ENCODE measurements at places on chromosomes 16 and 17.

- no peak for DNase-seq
Measured at GRCh38 chr17:76893623-76894334, 25.6 kb downstream of the MGAT5B start.

DNA sequence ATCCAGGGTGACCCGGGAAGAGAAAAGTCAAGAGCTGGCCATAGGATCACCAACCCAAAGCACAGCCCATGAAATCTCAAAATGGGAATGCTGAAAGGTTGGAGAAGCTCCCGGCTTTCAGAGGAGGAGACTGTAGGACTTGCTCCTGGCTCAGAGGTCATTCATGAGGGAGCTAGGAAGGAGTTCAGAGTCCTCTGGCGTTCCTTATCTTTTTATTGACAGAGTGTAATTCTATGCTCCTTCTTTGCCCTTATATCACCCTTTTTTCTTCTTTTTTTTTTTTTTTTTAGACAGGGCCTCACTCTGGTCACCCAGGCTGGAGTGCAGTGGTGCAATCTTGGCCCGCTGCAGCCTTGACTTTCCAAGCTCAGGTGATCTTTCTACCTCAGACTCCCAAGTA is 27.3 kb upstream of the CNOT1 start:
- no peak for DNase-seq

- peak; percentile 94 for DNase-seq
Measured at GRCh38 chr16:57194512-57194911, 8.4 kb downstream of the RSPRY1 start.

DNA sequence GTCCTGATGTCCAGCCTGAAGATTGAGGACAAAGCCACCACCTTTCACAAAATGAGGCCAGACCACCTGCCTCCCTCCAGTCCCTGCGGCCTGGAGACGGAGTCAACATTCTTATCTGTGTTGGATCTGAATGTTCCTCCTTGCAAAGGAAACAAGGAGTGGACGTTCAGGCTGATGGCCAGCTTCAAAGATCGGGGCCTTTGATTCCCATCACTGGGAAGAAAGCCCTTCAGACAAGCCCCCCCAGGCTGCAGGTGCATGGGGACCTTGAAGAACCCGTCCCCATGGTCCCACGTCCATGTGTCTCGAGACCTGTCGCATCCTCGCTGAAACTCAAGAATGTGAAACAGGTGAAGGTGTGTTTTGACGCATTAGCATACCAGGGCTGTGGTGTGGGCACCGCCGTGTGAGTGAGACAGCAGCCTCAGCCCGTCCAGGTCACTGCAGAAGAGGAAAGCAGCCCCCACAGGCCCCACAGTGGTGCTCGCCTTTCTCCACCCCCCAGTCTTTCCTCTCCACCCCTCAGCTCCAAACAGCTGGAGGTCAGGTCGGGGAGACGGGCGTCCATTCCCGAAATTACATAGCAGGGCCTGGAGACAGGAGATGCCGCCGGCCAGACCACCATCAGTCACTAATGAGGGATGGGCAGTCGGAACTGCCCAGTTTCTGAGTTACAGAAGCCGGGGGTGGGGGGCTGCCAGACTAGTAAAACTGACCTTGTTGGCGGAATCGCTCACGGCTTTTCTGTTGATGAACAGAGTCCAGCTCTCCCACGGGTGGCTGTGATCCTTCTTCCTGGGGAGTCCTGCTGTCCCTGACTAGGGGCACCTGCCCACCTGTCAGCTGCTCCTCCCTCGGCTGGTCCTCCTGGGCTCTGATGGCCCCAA is 877 bp upstream of the CSNK1D start:
- no peak for DNase-seq

GRCh38 chr16:4019371-4019791 is 96.9 kb downstream of the ADCY9 start:
- DNase-seq, result no peak

GRCh38 chr17:27543958-27544349 is 87.0 kb upstream of the LGALS9 start:
- no peak for DNase-seq

DNA sequence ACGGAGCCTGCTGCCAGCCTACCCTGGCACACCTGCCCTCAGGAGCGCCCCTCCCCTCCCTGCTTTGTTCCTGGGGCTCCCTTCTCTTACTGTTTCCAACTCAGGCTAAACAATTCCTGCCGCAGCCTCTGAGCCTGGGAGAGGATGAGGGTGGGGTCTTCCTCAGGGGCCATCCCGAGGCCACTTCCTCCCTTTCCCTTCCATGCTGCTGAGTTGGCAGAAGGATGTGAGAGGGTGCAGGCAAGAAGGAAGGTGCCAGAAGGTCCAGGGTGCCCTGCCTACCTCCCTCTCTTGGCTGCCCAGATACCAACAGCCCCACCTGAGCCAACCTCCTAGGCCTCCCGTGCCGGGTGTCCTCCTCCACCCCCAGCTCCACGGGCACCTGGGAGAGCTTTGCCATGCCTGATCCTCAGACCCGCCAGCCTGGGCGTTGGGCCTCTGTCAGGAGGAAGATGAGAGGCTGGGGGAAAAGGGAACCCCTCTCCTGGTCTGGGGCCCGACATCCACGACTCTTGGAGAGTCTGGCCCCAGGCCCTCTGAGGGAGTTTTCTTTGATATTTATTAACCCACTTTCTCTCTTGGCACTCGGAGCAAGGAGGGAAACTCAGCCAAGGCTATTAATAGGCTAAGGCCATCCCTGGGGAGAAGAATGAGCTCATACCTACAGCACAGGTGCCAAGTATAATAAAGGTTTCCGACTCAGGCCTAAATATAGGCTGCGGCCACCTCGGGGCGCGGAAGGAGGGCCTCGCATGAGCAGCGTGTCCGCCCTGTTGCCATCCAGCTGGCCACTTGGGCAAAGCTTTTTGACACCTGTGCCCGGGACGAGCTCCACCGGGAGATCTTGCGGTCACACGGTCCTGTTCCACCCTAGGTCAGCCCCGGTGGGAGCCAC is 232.0 kb downstream of the ENGASE start:
- peak; percentile 64 for DNase-seq

DNA sequence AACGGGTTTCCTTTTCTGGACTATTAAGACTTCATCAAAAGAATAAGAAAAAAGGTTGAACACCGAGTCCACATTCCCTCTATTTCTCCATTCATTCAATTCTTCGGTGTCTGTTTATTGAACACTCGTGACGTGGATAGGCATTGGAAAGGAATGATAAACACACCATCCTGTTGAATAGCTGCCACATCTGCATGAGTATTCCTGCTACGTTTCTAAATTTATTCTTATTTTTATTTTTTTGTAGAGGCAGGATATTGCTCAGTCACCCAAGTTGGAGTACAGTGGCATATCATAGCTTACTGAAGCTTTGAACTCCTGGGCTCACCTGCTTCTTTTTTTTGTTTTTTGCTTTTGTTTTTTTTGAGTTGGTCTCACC is 80.8 kb upstream of the CIBAR2 start:
- no peak for DNase-seq

GRCh38 chr16:27568077-27568476 is 18.1 kb downstream of the KATNIP start:
- DNase-seq, result no peak

DNA sequence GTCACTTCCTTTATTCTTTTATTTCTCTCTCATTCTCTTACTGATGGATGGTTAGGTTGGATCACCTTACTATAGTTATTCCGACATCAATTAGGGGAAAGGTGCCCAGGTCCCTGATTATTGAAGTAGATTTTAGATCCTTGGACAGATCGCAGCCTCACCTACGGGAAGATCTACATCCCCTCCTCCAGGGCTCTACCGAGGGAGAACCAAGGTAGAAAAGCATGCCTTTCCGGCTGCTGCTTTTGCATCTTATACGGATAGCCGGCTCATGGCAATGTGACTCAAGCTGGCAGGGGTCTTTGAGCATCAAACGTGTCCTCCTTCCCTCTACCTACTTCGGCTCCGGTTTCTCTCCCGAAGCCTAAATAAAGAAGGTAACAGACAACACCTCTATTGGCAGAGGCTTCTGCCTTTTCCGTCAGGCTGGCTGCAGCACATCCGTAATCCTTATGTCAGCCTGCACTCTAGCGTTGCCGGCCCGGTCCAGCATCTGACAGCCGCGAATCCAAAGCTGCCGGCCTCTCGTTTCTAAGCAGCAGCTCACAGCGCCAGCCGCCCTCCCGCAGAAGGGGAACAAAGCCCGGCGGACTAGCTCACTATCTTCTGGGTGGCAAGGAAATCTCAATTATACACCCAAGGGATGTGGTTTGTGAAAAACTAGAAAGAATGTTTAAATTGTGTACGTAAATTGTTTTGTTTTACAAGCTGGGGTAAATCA is 46.9 kb downstream of the IRX6 start:
- peak; percentile 25 for DNase-seq

DNA sequence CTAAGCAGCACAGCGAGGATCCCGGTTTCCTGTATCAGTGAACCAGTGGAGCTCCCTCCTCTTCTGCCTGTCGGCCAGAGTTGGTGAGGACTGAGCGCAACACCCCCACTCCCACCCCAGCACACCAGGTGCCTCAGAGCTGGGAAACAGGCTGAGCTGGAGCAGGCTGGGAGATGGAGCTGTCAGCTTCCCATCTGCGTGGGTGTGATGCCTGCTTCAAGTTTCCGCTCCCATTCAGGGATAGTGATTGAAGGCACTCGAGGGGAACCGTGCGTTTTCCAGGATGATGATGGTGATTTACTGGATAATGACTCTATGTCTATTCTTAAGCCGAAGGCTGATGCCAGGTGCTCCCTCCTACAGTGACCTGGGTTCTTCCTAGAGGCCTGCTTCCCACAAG is 144.5 kb downstream of the TMEM132E start:
- DNase-seq, result no peak

DNA sequence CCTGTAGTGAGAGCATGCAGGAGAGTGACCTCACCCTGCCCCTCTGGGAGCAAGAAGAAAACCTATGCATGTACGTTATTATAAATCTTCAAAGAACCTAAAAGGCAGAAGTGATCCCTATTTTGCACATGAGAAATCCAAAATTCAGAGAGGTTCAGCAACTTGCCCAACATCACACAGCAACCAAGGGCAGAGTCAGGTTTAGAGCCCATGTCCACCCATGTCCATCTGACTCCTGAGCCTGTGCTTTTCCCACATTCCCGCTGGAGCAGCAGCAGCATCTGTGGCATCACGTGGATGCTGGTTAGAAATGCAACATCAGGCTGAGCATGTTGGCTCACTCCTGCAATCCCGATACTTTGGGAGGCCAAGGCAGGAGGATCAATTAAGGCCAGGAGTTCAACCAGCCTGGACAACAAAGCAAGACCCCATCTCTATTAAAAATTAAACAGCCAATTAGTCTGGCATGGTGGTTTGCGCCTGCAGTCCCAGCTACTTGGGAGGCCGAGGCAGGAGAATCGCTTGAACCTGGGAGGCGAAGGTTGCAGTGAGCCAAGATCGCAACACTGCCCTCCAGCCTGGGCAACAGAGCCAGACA is 26.3 kb downstream of the METTL22 start:
- DNase-seq, result no peak

- no peak for DNase-seq
Measured at GRCh38 chr17:2060681-2061440, 6.0 kb downstream of the HIC1 start.

DNA sequence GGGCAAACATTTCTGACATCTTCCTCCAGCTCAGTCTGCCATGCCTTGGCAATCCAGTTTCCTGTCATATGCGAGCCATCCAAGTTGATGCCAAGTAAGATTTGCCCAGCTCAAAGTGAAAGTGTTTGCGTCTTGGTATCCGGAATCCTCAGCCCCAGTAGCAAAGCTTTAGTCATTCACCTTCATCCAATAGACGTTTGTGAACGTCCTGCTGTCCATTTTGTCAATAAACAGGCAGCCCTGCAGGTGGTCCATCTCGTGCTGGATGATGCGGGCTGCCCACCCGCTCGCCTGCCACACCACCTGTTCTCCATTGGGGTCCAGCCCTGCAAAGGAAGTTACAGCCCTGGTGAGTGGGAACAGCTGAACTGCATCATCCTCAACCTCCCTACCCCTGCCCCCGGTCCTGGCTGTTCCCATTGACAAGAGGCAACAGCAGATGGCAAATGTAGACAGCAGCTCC is 1.5 kb downstream of the PDF start:
- no peak for DNase-seq

DNA sequence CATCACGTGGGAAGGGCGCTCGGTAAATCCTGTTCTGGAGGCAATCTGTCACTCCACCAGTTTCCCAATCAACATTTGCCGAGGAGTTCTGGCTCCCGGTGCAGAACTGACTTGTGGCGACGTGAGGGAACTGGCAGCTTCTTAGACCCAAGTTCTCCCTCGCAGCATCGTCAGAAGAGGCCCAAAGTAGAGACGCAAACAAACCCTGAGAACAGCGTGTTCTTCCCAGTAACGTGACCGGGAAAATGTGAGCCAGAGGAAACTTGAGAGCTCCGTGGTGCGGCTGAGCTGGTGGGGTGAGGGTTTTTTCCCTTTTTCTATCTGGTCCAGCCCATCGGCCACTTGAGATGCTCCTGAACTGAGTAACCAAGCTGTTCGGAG is 158.9 kb upstream of the CACNG5 start:
- DNase-seq, result no peak

DNA sequence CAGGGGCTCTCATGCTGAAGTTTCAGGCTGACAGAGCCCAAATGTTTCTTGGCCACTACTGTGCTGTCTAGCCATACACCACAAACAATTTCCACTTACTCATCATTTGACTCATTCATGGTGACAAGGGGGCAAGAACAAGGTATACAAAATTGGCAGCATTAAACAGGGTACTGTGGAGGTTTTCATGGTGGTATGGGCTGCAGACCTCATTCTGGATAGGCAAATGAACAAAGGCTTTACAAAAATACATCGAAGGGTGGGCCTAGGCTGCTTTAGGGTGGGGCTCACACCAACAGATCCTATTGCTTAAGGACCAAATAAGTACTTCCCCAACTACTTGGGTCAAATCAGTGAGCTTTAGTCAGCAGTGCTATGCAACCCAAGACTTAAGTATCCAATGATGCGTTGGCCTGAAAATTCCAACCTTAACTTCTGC is 53.0 kb downstream of the N4BP1 start:
- no peak for DNase-seq

GRCh38 chr17:82231562-82232321 is 2.9 kb downstream of the SLC16A3 start:
- no peak for DNase-seq

- DNase-seq, result peak; percentile 12
Measured at GRCh38 chr17:80441133-80441578, 26.2 kb downstream of the ENDOV start.

DNA sequence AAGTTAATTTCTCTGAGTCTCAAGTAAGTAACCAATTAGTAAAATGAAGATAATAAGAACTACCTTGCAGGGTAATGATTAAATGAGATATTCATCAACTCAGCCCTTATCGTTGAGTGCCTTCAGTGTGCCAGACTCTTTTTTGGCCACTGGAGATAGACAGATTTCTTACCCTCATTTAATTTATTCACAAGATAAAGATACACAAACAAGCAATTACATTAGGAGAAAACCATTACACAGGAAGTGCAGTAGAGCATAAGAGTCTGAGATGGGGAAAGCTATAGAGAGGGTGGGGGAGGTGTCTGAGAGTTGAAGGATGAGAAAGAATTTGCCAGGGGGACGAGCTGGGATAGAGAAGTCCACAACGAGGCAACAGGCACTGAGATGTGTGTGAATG is 72.5 kb upstream of the BCAR1 start:
- DNase-seq, result peak; percentile 24

GRCh38 chr16:19116711-19117449 is 3.1 kb downstream of the ITPRIPL2 start:
- no peak for DNase-seq

All from kidney glomerular epithelial cell (primary cell).